ENCODE measurements at places on chromosomes 3 and 15.

DNA sequence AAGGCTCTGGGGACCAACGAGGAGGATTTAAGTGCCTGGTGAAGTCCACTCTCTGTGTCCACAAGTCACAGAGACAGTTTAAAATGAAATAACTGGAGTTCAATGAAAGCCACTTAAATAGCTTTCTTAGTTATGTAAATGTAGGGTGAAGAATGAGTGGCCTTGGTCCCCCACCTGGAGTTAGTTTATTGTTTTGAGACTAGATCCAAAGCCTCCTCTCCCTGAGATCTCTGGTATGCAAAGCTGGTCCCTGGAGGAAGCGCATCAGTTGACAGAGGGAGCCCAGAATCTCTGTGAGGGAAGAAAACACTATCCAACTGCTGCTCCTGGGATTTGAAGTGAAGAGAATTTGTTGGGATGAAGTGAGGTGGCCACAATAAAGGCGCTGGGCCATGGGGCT, 40.5 kb downstream of the EXOG start:
- no peak for DNase-seq

DNA sequence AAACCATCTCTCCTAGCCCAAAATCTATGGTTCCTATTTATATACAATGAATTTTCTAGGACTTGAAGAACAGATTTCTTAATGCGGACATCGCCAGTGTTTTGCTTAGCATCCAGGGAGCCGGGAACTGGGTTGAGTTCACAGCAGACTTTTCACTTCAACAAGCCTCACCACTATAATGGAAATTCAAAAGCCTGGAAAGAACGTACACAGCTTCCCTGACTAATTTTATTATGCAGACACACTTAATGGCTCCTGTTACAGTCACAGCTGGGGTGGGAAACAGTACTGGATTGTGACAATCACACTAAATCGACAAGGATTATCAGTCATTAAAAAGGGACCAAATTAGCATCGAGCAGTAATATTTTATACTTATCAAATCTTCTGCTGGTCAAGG, 129.2 kb upstream of the BNIP2 start:
- no peak for DNase-seq

DNA sequence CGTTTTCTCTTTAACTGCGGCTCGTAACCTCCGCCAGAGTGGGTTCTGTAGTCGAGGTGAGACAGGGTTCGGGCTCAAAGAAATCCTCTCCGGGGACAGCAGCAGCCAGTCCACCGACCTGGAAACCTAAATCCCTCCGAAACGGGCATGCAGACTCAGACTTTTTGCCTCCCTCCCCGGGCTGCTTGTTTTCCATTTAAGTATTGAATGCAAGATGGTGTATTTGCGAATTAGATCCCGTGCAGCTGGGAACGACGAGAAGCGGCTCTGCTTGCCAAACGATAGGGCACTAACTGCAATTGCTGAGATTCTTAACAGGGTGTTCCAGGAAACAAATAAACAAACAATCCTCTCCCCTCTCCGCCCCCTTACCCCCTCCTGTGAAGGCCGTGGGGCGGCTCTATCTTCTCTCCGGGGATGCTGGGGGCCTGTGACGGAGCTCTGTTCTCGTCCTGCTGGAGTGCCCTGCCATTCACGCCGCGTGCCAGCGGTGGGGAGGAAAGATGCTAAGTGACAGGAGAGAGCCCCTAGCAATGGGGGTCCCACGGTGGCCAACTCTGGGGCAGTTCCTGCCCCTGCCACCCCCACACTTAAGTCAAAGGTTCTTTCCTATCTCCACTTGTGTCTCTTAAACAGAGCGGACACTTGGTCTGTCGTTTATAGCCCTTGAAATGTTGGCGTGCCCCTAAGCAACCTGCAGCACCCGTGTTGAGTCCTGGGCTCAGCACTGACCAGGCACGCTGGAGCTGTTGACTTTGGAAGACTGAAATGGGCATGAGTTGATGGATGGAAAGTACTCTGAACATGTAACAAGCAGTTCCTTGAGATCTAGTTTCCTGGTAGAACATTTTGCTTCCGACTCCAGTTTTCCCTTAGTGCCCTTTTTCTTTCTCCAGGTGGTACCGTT, 1.3 kb upstream of the ETV5 start:
- peak; percentile 38 for DNase-seq

DNA sequence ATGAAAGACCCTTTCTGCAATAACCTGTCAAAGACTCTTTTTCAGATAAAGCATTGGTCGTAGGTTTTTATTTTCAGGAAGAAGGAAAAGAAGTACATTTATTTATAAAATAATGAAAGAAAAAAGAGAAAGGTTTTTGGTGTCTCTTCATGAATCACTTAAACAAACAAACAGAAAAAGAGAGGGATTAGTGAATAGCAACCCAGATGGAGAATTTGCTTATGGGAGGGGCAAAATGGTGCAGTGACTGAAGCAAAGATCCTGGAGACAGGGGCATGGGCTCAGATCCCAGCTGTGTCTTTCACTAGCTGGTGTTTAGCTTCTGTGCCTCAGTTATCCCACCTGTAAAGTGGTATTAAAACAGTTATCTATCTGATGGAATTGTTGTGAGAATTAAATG, 78.6 kb upstream of the PFN2 start:
- no peak for DNase-seq

DNA sequence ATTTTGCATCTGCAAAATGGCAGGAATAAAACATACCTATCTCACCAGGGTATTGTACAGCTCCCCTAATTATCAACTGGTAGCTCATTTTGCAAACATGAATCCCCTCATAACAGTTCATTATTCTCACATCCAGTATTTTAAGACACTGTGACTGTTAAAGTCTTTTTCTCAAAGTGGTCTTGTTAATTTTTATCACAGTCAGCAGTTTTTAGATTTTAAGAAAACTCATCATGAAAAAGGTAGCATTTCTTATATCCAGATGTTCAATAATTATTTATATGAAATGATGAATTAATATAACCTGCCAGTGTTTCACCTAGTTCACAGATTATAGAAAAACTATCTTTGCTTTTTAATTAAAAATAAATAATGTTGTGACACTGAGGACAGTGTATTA, 354.9 kb upstream of the ARL6 start:
- DNase-seq, result no peak

DNA sequence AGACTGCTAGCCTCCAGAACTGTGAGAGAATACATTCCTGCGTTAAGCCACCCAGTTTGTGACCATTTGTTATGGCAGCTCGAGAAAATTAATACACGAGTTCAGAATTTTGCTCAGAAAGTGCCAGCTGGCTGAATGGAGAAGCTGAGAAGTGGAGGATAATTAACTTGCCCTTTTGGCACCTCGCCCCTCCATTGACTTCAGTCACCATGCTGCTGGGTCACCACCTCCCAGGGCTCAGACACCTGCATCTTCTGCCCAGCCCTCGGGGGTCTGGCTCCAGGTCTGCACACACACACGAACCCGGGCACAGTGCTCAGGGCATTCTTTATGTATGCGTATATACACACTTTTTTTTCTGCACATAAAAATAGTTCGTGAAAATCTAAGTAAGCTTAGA, 32.0 kb downstream of the AMOTL2 start:
- no peak for DNase-seq

DNA sequence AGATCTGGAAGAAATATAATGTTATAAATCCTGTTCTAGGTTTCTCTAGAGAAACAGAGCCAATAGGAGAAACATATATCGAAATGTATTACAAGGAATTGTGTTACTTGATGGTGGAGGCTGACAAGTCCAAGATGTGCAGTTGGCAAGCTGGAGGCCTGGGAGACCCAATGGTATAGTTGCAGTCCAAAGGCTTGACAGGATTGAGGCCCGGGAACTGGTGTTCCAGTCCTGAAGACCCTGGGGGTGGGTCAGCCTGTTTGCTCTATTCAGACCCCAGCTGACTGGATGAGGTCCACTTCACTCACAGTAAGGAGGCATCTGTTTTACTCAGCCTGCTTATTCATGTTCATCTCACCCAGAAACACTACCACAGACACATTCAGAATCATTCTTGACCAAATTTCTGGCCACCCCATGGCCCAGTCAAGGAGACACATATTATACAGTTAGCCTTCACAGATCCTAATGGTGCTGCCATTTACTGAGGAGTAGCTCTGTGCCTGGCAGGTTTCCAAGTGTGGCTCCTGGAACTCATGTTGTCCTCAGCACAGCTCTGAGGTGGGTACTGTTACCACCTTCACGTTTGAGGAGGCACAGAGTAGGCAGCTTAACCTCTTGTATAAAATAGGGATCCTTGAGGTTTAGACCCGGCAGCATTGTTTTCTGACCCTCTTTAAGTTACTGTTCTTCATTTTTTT, 3.7 kb downstream of the TRAK1 start:
- DNase-seq, result no peak

GRCh38 chr3:43994657-43995546, 246.8 kb upstream of the TOPAZ1 start:
- peak; percentile 63 for DNase-seq

GRCh38 chr3:117958027-117958426, 1076.6 kb downstream of the IGSF11 start:
- DNase-seq, result no peak

- DNase-seq, result no peak
Observed at GRCh38 chr3:19734453-19734852, 199.6 kb downstream of the EFHB start.
